ENCODE measurements at places on chromosomes 12 and 14.

DNA sequence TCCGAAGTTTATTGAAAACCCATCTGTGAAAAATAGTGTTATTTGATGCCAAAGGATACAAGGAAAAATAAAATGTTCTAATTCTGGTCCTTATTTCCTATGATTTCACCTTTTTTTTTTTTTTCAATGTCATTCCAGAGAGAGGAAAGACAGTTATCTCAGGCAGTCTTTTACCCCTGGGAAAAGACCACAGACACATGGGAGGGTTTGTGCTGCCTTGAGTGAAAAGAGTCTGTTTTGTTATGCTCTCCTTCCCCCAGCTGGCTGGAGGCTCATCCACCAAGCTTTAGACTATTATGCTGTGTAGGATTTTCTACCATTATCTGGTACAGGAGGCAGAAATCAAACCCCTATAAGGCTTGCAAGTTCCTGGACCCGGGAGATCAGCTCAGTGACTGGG is 151.8 kb downstream of the CRADD start:
- no peak for DNase-seq

- DNase-seq = no peak
Observed at GRCh38 chr14:75559451-75560222, 18.8 kb upstream of the FLVCR2 start.

DNA sequence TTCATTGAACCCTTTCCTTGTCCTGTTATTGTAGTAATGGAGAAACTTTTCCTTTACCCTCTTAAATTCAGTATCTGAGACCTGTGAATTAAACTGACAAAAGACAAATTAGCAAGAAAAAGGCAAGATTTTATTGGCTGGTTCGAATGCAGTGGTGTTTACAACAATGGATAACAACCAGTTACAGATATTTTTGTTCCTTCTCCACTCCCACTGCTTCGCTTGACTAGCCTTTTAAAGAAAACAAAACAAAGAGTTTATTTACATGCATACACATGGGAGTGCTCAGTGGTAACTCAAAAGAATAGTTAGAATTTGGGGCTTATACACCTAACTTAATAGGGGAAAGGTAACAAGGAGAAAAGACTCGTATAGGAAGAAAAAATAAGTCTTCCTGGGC is 37.0 kb upstream of the HECTD1 start:
- DNase-seq = no peak

DNA sequence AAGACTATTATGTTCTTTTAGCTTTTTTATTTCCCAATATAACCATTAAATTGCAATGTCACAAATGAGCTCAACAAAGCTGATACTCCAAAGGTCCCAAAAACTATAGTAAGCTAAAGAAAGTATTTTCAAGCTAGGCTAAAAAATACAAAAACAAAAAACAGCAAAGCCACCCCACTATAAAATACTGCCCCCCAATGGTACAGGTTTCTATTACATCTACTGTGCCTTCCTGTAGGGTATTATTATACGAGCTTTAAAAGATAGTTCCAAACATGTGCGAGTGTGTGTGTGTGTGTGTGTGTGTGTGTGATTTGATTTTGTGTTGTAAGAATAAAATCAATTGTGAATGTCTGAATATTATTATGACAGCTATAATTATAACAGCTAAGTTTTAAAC is 1.1 kb downstream of the IFNG start:
- DNase-seq = no peak

GRCh38 chr14:61588419-61588901 is 106.9 kb upstream of the HIF1A start:
- DNase-seq = no peak

DNA sequence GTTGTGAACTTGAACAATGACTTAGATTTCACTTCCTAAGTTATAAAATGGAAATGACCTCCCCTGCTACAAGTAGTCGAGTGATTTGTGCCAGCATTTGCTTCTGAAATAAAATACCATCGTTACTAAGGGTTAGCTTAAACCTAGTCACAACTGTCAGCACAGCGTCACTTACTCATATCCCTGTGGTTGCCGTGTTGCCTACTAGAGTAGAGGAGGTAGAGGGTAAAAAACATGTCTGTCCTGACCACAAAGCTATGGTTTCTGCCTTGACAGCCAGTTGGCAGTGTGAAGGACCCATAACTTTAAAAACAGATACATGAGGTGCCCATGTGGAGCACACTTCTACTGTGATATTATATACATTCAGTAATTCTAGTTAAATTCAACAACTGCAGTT is 234.2 kb upstream of the RGS6 start:
- DNase-seq = no peak

- no peak for DNase-seq
Observed at GRCh38 chr14:21108791-21109190, 7.9 kb downstream of the TMEM253 start.

- no peak for DNase-seq
Observed at GRCh38 chr14:100641274-100641860, 54.1 kb upstream of the BEGAIN start.

DNA sequence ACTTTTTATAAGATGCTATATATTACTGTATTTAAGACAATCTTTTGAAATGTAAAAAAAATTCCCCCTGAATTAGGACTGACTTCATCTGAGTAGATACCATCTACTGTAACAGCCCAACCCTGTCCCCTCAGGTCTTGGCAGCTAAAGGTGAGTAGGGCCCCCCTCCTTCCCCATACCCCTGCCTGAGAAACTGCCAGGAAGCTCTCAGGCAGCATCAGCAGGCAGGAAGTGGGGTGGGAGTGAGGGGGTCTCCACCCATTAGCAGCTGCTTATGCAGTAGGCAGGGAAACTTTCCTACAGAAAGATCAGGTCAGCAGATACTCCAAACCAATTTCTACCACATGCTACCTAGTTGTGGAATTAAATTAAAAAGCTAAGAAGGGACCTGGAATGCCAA is 62.5 kb downstream of the PAX9 start:
- DNase-seq = no peak

Data from T-helper 2 cell (primary cell).